Stomach (tissue), 19 donors: ENCODE measurements at places on chromosomes 1 and 21.

DNA sequence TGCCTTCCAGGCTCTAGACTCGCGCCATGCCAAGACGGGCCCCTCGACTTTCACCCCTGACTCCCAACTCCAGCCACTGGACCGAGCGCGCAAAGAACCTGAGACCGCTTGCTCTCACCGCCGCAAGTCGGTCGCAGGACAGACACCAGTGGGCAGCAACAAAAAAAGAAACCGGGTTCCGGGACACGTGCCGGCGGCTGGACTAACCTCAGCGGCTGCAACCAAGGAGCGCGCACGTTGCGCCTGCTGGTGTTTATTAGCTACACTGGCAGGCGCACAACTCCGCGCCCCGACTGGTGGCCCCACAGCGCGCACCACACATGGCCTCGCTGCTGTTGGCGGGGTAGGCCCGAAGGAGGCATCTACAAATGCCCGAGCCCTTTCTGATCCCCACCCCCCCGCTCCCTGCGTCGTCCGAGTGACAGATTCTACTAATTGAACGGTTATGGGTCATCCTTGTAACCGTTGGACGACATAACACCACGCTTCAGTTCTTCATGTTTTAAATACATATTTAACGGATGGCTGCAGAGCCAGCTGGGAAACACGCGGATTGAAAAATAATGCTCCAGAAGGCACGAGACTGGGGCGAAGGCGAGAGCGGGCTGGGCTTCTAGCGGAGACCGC is 2.0 kb upstream of the OLIG2 start:
- DNase-seq: no peak

DNA sequence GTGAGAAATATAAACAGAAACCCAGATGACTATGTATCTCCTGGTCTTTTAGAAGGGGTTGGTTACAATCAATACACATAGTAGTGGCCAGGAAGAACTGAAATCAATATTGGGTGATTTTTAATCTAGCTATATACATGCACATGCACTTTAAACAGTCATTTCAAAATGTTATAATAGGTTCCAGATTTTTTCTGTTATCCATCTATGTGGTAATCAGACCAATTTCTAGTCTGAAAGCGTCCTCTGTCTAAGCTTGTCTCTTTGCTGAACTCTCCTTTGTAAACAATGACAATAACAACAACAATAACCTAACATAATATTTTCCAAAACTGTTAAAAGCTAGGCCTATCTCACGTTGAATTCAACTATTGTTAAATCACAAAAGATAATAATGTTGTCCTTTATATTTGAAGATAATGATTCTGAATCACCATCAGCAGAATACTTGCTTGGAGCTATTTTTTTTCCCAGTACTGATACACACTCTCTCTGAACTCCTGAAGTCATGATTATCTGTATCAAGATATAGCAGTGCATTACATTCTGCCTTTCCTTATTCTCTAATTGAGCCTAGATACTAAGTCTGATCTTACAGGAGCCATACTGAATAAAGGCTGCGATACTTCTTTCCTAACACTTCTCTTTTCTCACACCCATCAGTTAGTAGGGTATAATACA is 496.8 kb upstream of the ZRANB2 start:
- DNase-seq: no peak

DNA sequence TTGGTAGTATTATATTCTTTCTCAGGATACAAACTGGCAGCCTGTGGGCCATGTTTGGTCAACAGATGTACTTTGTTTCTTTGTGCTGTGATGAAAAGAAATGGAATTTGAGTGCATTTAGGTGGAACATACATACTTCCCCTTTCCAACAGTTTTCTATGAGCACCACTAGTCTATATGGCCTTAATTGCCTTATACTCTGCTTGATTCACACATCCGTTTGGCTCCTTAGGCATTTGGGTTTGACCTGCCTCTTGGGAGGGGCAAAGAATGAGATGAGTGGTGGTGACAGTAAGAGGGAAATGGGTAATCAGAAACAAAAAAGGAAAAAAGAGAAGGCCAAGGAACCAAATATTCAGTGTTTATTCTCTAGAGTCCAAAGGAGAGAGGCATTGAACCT is 17.0 kb downstream of the CFAP126 start:
- no peak for DNase-seq

GRCh38 chr1:97489834-97490233 is 431.0 kb downstream of the DPYD start:
- DNase-seq: no peak

DNA sequence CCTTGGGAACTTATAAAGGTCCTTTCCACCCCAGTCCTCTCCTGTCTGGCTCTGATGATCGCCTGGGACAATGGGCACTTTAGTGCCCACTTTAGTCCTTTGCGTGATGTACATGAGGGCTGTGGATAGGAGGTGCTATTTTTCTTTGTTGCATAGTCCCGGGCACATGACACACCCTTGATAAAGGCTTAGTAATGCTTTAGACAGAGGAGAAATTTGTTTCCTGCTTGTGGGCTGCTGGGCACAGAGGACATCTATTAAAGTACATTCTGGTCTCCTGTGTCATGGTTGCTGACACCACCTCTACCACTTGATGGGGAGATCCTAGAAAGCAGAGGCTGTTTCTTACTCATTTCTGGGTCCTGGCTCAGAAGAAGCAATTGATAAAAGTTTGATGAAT is 5.4 kb upstream of the KNCN start:
- peak; percentile 63 for DNase-seq

DNA sequence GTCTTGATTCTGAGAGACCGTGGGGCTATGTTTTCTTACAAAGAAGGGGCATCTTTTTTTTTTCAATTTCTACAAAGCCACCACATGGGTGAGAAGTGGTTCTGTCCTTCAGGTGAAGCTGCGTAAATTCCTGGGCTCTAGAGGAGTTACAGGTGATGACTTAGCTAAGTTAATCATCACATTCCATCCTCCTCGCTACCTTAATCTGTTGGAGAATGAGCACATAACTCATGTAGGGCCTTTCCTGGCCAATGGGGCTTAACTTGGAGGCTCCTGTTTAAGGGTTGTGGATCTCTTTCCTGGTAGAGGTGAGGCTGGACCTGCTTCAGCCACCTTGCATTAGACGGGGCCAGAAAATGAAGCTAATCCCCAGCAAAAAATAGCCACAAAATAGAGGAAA is 19.9 kb downstream of the REG4 start:
- DNase-seq: no peak

GRCh38 chr1:202017749-202018467 is 7.5 kb downstream of the ELF3 start:
- peak; percentile 83 for DNase-seq
